ENCODE measurements at places on chromosomes 11 and 22.

DNA sequence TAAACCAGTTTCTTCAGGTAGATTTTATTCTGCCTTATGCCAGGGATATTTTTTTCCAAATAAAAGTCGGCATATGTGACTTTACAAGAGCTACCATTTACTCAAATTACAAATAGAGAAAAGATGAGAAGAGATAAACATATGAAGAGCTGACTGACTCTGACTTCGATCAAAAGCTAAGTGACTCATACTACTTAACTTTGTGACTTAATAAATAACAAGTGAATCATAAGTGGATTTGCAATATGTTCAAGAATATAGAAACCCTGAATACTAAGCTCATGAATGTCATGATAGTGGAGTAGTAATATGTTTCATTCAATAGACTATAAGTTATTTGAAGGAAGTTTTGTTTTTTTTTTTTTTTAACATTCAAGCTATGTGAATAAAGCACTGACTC is 130.5 kb upstream of the ANO3 start:
- DNase-seq, result no peak

- no peak for DNase-seq
Observed at GRCh38 chr11:75592715-75593114, 30.7 kb downstream of the SERPINH1 start.

- no peak for DNase-seq
Observed at GRCh38 chr22:20260071-20260765, 7.9 kb downstream of the RTN4R start.

DNA sequence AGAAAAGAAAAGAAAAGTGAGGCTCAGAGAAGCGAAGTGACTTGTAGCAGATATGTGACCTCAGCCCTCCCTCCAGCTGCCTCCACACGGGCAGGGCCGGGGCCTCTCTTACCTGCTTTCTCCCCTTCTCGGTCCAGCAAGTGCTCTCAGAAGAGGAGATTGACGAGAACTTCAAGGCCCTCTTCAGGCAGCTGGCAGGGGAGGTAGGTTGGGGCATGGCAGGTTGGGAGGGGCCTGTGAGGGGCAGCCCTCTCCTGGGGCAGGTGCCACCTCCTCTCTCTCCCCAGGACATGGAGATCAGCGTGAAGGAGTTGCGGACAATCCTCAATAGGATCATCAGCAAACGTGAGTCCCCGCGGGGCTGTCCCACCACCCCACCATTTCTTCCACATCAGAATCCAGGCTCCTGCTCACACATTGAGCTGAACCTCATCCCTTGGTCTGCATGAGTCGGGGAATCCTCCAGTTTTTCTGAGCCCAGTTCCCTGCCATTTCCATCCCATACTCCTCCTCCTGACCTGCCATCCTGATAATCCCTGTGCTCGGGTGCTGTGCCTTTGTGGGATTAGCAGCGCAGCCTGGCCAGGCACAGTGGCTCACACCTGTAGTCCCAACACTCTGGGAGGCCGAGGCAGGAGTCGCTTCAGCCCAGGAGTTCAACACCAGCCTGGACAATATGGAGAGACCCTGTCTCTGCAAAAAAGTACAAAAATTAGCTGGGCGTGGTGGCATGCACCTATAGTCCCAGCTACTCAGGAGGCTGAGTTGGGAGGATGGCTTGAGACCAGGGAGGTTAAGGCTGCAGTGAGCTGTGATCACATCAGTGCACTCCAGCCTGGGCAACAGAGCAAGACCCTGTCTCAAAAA is 26.4 kb downstream of the CAPN1 start:
- no peak for DNase-seq

- no peak for DNase-seq
Observed at GRCh38 chr22:23063539-23064380, 6.6 kb upstream of the GNAZ start.

- no peak for DNase-seq
Observed at GRCh38 chr11:72240461-72241290, 3.3 kb downstream of the PHOX2A start.

DNA sequence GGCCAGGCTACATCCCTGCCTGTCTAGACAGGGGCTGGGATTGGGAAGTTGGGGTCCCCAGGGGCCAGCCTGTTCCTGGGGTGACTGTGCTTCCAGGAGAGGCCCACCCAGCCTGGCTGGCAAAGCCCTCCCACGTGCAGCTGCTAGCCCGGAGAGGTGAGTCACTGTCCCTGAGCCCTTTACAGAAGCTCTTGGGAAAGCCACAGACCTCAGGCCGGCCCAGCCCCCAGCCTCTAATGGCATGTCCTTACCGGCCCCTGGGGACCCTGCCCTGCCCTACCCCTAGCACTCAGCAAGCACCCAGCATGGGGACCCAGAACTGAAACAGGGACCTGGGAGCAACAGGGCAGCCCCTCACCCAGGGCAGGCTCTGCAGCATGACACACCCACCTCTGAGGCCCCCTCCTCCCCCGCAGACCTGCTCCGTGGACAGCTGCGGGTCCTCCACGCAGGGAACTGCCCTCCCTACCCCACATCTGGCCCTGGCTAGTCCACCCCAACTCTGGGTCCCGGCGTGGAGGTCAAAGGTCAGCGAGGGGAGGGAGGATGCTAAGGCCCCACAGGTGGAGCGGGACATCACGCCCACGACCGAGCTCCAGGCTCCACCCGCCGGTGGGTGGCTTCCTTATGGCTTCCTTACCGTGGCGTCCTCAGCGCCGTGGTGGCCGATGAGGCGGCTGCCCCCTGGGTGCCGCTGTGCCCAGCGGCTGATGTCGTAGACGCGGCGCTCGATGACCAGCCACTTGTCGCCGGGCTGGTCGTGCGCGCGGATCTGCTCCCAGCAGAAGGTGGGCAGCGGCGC is 615 bp downstream of the FADS3 start:
- no peak for DNase-seq

- no peak for DNase-seq
Observed at GRCh38 chr11:75386942-75387630, 12.2 kb upstream of the RPS3 start.

- no peak for DNase-seq
Observed at GRCh38 chr22:49235463-49236300, 592.0 kb downstream of the BRD1 start.

- no peak for DNase-seq
Observed at GRCh38 chr11:129814244-129815014, 1.2 kb upstream of the TMEM45B start.

- no peak for DNase-seq
Observed at GRCh38 chr22:42256220-42256619, 14.2 kb downstream of the TCF20 start.

DNA sequence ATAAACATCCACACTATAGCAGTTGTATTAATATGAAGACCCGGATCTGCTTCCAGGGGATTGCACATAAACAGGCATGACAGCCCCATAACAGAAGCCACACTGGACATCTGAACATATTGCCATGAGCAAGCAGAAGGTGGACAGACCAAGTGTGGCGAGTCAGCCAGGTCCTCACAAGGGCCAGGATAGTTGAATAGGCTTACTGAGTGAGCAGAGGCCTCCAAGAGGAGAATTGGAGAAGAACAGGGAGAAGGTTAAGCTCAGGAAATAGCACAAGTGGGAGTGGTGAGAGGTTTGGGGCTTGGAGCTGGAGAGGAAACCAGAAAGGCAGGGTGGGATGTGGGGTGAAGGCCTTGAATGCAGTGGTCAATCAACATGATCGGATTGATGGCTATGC is 10.8 kb downstream of the SLC35C1 start:
- no peak for DNase-seq

DNA sequence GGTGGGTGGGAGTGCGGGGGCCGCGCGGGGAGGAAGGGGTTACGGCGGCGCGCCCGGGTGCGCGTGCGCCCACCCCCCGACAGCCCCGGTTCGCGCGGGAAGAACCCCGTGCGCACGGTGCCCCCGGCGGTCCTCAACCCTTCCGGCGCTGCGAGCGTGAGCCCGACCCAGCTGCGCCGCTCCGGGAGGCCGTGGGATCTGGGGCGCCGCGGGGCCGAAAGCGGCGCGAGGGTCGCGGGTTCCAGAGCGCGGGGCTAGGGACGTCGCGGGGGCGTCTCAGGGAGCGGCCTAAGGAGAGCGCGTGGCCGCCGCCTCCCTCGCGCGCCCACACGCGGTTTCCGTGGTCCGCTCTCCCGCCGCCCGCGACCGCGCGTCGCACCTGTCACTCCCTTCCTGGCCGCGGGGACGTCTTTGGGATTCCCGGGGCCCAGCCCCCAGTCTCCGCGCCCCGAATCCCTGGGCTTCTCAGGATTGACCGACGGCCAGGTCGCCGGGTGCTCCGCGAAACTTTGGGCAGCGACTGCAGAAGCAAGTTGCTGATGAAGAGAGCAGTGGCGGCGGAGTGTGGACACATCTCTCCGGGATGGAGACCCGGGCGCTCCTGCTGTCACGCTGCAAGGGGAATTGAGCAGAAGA is 582 bp downstream of the SREBF2 start:
- peak; percentile 65 for DNase-seq

GRCh38 chr11:73141031-73141308 is 1.1 kb downstream of the FCHSD2 start:
- no peak for DNase-seq

DNA sequence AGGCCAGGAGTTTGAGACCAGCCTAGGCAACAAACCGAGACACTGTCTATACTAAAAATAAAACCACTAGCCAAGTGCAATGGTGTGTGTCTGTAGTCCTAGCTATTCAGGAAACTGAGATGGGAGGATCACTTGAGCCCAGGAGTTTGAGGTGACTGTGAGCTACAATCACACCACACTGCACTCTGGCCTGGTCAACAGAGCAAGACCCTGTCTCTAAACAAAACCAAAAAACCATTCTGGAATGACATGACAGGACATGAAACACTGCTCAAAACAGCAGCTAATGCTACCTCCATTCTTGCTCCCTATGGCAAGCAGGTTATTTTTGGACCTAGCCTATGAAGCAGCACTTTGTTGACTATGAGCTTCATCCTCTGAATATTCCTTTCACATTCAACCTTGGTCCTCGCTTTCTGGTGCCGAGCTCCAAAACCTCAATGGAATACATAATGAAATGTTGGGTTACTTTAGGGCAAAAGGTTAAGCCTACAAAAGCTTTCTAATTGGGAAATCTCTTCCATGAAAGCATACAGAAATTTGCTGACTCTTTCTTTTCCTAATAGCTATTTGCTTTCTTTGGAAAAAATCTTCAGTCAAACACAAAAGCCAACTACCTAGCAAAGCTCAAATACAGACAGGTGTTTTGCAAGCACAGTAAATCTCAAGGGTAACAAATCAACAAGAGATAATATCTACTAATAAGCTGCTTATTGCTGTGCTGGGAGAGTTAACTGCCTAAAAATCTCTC is 21.1 kb downstream of the SIK3 start:
- DNase-seq, result no peak

- no peak for DNase-seq
Observed at GRCh38 chr11:98965358-98965757, 55.4 kb upstream of the CNTN5 start.

DNA sequence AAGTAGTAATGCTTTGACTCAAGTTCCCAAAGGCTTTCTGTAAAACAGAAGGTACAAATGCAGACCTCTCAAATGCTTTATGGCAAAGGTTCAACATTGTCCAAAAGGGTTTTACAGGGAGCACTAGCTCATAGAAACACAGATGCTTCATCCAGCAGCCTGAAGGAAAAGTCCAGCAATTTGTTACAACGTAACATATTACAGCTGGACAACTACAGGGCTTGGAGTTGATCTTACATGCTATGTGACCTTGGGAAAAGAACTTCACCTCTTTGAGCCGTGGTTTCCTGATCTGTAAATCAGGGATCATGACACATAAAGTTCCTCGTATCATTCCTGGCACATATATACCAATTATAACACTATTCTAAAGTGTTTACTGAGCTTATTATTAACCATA is 84.9 kb downstream of the DDIAS start:
- DNase-seq, result no peak

DNA sequence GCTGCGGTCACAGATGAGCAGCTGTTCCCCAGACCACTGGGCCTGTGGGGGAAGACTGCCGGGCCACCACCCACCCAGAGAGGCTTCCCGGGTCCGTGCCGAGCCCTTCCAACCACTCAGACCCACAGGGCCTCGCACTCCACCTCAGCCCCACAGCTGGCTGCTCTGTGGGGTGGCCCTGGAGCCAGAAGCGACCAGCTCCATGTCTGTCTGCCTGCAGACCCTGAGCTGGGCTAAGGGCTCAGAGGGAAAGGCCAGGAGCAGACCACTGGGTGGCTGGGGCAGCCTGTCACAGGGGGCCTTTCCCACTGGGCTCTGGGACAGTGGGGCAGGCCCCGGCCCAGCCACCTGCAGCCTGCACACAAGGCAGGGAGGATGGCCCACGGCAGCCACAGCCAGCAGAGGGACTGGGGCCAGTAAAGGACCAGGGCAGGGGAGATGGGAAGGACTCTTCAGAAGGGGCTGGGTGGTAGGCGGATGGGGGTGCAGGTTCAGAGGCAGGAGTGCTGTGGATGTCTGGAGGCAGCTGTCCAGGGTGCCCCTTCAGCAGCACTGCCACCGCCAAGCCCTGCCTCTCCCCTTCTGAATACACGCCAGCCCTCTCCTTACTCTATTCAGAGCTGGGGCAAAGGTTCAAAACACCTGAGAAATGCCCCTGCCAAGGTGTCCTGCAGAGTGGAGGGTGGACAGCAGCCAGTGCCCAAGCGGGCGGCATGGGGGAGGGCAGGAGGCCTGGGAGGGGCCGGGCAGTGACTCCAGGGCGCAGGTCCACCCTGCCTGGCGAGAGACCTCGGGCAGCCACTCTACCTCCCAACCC is 32.2 kb downstream of the GNB1L start:
- peak; percentile 19 for DNase-seq

GRCh38 chr11:102802341-102802740 is 4.4 kb upstream of the MMP1 start:
- DNase-seq, result no peak

DNA sequence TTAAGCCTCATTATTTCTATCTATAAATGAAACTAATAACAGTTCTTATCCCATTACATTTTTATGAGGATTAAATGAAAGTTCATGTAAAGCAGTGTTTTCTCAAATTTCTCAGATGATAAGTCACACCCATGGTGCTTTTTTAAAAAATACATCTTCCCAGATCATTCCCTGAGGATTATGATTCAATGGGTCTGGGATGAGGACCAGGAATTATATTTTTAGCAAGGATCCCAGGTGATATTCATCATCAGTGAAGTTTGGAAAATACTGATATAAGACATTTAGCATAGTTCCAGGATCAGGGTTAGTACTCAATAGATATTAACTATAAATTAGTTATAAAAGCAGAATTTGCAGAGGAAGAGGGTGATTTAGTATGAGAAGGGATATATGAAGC is 89.1 kb downstream of the BBOX1 start:
- no peak for DNase-seq

DNA sequence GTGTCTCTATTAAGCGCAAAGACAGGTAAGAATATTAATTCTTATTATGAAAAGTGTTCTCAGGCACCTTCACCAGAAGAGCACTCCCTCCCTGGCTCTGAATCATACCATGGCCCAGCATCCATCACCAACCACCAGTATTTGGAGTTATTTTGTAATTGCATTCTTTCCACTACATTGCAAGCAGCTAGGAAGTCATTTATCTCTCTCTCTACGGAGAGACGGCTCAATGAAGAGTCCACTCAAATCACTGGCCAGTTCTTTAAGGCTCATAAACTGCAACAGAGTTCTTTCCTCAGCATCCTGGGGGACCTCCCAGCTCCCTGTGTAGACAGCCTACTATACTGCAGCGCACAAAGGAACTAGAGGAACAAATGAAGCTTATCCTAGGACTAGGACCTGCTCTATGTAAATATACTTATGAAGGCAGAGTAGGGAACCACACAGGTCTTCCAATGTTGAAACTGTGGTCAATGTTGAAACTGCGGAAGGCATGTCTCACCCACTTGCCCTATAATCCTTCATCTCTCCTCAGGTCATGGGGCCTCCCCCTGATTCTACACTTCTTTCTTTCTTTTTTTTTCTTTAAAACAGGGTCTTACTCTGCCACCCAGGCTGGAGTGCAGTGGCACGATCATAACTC is 63.4 kb downstream of the AAMDC start:
- DNase-seq, result no peak

- no peak for DNase-seq
Observed at GRCh38 chr11:28417601-28418323, 309.6 kb downstream of the METTL15 start.
